Fibroblast of skin of scalp (primary cell): ENCODE measurements at places on chromosomes 2 and 18.

DNA sequence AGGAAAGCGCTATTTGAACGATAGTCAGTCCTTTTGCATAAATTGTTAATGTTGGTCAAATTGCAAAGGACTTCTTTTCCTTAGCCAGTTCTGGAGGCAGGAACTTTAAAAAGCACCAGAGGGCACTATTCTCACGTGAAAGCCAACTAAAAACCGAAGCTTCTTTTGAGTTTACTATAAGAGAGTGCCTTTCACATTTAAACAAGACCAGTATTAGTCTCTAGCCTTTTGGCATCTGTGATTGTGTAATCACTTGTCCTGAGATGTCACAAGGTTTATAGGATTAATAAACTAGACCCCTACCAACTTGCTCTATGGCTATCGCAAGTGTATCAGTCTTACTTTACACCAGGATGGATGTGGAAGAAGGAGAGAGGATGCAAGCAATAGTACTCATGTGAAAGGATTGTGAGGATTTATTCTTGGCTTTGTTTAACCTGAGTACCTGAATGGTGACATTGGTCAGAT, 14.4 kb upstream of the STAT4 start:
- peak; percentile 69 for DNase-seq

DNA sequence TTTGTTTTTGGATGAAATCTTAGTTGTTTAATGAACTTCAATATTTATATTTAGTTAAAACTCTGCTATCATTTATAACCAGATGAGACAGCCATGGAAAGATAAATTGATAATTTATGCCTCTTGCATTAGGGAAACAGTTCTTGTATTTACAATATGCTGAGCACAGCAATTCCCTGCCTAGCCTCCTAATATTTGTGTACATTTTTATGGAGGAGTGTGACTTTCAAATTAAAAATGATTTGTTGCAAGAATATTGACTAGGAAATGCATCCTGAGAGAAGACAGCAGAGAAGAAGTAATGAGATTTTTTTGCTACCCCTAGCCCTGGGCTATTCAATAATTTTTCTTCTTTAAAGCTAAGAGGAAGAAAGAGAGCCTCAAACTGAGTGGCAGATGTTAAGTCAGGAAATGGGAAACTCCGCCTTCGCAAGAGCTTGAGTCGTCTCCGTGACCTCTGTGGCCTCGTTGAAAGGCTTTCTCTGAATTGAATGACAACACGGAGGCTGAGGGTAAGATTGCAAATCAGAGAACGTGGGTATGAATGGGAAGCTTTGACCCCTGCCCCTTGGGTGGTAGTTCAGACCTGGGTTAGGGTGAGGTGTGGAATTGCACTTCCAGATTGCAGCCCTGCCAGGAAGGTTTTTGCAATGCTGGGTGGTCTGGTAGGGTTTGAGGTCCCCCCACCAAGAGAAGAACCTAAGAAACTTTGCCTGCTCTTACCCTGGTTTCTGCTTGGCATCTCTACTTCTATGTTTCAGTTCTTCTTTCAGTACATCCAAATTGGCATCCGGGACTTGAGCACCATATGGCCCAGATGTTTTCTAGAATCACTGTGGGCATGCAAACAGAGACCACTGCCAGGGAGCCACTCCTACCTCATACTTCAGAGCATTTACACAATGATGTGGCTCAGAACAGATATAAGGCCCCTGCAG, 210.3 kb upstream of the RBMS1 start:
- DNase-seq: no peak

DNA sequence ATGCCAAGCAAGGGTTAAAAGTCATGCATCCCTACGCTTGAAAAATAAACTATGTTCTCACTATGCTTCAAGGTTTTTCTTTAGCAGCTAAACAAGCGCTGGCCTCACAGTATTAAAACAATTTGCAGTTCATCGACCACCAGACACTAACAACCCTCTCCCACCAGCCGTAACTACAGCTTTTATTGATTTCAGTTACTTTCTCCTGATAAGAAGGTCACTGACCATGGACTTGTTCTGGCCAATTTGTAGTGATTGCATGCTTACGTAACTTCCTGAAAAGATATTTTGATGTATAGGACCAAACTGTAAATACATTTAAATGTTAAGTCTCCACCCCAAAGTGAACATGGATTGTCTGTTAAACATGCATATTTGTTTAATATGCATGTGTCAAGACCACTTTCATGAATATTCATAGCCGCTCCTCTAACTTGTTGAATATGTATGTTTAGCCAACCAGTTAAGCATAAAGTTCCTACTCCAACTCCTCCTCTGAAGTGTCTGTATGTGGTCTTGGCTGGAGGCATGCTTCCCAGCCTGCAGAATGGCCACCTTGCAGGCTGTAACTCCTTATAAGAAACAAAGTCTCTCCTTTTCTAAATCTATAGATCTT, 1.7 kb upstream of the THOC1 start:
- no peak for DNase-seq

- no peak for DNase-seq
Measured at GRCh38 chr2:182098648-182099047, 113.0 kb downstream of the PPP1R1C start.

GRCh38 chr2:215746226-215746886, 267.0 kb downstream of the MREG start:
- no peak for DNase-seq

- no peak for DNase-seq
Measured at GRCh38 chr2:232038251-232038880, 76.9 kb downstream of the DIS3L2 start.

DNA sequence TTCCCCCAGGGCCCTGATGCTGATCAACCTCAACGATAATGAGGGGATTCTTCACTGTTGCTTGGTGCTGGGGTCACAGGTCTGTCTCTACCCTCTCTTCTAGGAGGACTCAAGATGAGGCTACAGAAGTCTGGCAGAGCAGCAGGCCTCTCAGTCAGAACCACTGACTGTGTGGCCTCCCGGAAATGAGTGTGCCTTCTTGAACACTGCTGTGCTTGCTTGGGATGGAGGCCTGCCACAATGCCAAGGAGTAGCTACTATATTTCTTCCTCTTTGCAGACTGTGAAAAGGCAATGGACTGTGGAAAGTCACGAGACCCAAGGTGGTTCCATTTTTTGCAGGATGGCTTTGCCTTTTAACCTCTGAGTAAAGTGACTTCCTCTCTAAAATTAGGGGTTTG, 5.8 kb upstream of the HOXD1 start:
- DNase-seq: no peak

- DNase-seq: no peak
Measured at GRCh38 chr2:162343492-162343823, 474 bp upstream of the GCA start.

DNA sequence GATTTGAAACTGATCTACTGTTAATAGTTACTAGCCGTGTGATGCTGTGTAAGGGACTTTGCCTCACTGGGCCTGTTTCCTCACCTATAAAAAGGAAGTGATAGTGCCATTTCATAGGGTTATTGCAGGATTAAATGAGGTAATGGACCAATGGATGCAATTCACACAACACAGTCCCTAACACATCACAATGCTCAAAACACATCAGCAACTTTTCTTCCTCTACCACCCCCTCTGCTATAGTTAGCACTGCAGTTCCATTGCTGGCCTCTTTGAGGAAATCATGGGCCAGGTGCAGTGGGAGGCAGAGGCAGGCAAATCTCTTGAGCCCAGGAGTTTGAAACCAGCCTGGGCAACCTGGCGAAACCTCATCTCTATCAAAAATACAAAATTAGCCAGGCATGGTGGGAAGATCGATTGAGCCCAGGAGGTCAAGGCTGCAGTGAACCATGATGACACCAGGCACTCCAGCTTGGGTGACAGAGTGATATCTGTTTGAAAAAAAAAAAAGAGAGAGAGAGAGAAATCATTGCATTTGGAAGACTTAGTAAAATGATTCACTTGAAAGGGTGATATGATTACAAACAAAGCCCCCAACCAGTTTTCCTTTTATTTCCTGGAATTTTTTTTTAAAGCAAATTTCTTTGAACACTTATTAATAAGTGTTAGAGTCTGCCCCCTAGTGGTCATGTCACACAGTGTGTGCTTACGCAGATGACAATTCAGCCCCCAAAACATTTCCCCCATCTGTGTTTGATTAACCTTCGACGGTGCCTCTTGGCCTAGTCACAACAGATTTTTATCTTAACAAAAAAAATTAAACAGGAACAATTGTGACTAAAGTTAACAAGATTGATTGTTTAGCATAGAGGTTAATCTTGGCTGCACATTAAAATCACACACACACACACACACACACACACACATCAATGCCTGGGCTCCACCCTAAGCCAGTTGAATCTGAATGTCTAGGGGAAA, 88.6 kb upstream of the BCL11A start:
- DNase-seq: peak; percentile 55

GRCh38 chr2:235287375-235287733, 206.5 kb upstream of the AGAP1 start:
- DNase-seq: peak; percentile 29

DNA sequence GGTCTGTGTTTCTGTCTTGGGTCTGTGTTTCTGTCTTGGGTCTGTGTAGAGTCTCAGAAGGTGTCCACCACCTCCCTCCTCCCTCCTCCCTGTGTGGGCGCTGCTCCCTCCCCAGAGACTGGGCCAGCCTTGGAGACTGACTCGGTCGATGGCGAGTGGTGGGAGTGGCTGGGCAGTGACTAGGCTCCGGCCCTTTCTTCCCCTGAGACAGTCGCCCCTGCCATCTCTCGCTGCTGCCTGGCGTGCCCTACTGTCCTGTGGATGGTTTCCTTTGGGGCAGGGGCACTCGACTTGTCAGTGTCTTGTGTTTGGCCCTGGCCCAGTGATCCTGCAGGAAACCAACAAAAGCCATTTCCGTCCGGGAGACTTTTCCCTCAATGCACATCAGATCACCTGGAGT, 215.8 kb downstream of the NDUFA10 start:
- DNase-seq: no peak

DNA sequence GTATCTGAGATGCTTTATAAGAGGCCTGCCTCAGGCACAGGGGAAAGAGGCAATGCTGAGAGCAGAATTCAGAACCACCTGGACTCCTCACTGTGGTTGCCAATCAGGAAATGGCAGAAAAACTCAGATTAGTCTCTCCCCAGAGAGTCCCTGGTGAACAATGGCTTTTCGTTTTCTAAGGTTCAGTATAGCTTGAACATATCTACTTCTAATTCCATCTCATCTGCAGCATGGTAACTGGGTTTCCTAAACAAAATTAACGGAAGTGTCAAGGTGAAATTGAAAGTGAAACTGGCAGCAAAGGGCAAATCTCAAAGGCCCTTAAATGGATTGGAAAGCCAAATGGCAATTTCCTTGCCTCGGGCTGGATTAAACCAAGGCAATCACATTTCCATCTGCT, 480.2 kb upstream of the ACVR2A start:
- DNase-seq: no peak

GRCh38 chr18:67145586-67146292, 370.8 kb downstream of the DSEL start:
- no peak for DNase-seq

GRCh38 chr2:70548233-70548632, 5.4 kb downstream of the TGFA start:
- DNase-seq: no peak

GRCh38 chr2:154477319-154477718, 221.2 kb upstream of the KCNJ3 start:
- no peak for DNase-seq

DNA sequence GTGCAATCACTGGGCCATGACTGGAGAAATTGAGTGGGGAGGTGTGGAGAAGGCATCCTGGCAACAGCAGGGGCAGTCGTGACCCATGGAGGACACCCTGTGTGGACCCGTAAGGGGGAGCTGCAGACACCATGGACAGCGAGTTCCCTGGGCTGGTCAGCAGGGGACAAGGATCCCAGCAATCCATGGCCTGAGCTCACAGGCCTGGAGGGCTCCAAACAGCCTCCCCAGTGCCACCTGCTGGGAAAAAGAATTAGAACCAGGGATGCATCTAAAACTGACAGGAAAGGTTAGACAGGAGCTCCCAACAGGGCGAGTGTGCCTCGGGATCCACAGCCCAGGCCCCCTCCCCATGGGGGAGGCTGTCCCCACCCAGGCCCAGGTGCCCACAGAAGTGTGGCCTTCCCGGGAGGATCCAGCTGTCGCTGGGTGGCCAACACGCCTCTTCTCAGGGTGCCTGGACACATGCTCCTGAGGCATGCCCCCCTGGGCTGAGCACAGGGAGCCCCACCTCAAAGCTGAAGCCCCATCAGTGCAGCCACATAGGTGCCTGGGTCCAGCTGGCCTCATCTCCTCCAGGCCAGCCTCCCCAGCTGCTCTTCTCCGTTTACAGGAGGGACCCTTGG, 20.5 kb upstream of the KIF1A start:
- peak; percentile 62 for DNase-seq

- DNase-seq: peak; percentile 57
Measured at GRCh38 chr18:66013969-66014368, 263.2 kb downstream of the CDH7 start.

DNA sequence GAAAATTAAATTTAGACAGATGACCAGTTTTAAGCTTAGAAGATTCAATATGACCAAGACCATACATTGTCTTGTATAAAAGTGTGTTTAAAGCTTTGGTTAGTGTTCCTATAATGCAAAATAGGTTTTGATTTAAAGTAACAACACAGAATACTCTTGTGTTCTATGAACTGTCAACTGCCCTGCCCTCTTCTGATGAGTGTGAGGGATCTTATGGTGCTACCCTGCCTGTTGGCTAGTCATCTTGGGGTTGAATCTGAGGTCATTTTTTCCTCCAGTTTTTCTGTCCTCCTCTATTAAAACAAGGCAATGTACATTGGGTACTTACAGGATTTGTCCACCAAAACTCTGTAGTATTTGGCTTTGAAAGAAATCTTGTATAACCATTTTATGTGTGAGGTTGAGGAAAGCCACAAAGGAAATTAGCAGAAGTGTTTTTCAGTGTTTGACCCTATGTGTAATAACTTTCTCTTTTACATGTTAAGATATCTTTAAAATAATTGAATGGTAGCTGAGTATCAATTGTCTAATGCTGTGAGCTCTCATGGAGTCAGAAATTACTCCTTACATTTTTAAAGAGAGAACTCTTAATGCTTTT, 129.1 kb downstream of the SPTBN1 start:
- no peak for DNase-seq

DNA sequence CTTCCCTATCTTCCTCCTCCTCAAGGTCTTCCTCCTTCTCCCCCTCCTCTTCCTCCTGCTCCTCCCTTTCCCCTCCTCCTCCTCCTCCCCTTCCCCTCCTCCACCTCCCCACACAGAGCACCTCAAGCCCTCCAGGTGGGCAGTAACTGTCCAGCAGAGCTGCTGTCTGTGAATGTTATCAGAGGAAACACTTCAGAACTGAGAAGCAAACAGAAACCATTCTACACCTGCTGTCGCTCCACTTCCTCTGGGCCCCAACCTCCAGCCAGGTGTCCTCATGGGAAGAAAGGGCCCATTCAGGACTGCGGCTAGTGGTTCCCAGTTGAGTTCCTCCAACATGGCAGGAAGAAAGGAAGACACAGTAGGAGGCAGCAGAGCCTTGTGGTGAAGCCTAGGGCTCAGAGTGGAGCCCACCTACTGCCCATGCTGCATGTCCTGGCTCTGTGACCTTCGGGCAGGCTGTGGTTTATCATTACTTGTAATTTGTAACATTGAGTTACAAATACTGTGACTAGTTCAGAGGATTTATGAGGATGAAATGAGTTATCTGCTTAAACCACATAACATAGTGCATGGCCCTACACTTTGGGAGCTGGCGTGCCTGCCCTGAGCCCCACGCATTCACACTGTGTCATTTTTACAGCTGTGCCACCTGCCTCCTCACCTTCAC, 165.9 kb upstream of the ID2 start:
- no peak for DNase-seq

GRCh38 chr2:148719195-148719749, 74.7 kb downstream of the EPC2 start:
- DNase-seq: no peak
